ENCODE measurements at places on chromosomes 4 and X.

GRCh38 chrX:68830419-68831404 is 1.9 kb downstream of the EFNB1 start:
- no peak for DNase-seq

GRCh38 chr4:56391270-56391669 is 4.0 kb upstream of the AASDH start:
- DNase-seq: no peak

GRCh38 chr4:69470561-69470960 is 25.1 kb downstream of the UGT2B4 start:
- DNase-seq: no peak

DNA sequence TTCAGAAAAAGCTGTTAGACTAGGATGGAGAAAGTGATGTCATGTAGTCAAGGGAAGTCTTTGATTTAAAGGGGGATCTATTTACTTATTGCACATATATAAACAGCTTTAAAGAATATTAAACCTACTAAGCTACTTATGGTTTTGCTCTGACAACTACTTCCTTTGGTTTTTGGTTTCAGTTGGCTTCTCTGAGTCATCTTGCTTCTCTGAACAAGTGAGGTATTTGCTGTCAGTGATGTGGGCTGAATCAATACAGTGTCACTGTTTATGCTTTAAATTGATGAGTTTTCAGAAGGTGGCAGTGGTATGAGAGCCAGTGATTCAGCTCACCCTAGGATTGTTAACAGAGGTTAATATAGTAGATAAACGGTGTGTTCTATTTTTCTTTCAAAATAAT is 75.1 kb downstream of the CEP44 start:
- DNase-seq: no peak

DNA sequence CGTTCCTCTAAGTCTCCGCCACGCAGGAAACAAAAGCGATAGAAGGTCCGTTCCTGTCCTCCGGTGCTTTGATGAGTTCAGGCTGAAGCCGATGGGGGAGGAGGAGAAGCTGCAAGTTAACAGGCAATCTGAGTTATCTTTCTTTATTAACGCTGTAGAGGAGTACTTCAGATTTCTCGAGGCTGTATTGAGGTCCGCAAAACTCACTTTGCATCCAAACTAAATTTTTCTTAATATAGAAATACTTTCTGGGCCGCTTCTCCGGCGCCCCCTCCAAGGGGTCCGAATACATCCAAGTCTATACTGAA is 395 bp upstream of the SOWAHB start:
- no peak for DNase-seq

DNA sequence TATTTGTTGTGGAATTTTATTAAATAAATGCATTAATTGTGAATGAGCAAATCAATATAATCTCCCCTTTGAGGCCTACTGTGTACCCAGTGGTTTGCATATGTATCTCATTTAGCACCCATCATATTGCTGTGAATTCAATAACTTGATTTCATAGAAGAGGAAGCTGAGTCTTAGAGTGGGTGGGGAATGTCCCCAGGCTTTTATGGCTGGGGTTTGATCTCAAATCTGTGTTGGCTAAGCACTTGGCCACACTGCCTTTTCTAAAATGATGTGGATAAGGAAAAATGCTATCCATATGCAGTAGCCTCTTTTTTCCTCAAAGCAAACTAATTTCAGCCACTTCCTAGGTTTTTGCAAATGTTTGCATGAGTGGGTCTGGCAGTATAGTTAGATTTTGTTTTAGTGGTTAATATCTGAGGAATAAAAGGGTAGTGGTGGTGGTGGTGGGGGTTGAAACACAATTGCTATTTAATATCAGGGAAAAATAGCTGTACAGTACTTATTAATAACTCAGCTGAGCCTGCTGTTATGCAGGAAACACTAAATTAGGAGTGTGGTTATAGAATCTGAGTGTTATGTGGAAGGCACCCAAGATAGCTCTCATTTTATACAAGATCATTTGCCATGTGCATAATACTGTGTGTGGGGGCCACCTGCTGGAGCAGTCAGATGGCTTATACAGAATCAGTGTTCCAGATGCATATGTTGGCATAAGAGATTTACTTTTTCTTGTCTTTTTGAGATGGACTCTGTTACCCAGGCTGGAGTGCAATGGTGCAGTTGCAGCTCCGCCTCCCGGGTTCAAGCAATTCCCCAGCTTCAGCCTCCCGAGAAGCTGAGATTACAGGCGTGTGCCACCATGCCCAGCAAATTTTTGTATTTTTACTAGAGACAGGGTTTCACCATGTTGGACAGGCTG is 108.0 kb downstream of the TMEM131L start:
- DNase-seq: no peak

GRCh38 chr4:140609548-140610425 is 41.0 kb upstream of the UCP1 start:
- DNase-seq: peak; percentile 46

DNA sequence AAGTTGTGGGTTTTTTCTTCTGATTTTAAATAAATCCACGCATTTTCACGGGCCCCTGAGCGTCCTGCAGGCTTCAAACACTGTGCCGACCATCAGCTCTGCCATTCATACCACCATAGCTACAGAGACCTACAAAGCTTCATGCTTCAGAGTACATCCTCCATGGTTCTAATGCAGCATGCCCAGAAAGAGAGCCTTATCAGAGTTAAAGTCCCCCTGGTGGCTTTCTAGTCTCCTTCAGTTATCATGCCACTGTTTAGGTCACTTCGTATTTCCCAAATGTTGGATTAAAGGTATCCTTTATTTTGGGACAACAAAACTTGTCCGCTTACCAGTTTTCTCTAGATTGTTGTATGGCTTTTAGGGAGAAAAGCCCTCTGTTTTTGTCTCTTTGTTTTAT is 66.7 kb upstream of the VCX2 start:
- no peak for DNase-seq

DNA sequence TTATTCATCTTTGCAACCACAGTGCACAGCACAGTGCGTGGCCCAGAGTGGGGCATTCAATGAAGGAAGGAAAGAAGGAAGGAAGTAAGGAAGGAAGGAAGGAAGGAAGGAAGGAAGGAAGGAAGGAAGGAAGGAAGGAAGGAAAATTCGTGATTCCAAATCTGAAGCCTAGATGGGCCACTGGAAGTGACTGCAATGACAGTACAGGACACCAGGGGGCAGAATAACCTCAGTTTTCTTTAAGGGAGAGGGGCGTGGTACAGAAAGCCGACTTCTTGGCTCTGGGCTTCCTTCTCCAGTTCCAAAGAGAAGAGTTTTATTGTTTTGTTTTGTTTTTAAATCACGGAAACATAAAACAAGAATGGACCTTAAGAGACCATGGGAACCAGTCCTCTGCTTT is 47.8 kb downstream of the APLN start:
- peak; percentile 34 for DNase-seq

GRCh38 chrX:33218819-33219218 is 7.5 kb upstream of the DMD start:
- no peak for DNase-seq

DNA sequence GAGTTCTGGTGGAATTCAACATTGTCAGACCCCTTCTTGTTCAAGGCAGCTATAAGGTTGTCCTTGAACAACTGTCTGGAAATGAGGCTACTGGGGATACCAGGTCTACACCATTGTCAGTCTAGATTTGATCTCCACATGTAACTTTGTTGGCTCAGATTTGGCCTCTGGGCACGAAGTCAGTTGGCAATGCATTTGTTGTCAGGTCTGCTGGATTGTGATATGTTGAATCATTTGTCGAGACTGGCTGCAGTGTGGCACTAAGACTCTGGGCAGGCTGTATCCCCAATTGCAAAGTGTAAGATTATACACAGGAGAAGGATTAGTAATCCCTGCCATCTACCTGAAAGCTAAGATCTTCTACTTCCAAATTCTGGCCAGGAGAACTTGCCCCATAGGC is 26.5 kb downstream of the ZNF81 start:
- DNase-seq: no peak

- no peak for DNase-seq
Observed at GRCh38 chr4:44320833-44321232, 127.8 kb downstream of the KCTD8 start.

GRCh38 chr4:63315651-63316050 is 1093.6 kb downstream of the TECRL start:
- no peak for DNase-seq

DNA sequence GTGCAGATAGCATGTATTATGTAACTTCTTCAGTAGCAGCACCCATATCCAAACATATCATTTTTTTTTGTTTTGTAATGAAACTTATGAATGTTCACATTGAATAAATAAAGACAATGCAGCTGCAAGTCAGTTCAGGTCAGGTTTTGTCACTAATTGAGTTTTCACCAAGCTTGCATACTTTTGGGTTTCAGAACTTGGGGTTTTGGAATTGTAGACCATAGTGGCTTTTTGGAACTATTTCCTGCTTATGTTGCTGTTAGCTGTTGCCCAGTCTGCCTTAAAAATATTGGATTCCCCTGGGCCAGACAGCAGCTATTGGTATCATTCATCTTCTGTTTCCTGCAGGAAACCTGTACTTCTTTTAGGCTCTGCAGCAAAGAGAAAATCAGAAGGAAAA is 113.4 kb upstream of the LIMCH1 start:
- no peak for DNase-seq

DNA sequence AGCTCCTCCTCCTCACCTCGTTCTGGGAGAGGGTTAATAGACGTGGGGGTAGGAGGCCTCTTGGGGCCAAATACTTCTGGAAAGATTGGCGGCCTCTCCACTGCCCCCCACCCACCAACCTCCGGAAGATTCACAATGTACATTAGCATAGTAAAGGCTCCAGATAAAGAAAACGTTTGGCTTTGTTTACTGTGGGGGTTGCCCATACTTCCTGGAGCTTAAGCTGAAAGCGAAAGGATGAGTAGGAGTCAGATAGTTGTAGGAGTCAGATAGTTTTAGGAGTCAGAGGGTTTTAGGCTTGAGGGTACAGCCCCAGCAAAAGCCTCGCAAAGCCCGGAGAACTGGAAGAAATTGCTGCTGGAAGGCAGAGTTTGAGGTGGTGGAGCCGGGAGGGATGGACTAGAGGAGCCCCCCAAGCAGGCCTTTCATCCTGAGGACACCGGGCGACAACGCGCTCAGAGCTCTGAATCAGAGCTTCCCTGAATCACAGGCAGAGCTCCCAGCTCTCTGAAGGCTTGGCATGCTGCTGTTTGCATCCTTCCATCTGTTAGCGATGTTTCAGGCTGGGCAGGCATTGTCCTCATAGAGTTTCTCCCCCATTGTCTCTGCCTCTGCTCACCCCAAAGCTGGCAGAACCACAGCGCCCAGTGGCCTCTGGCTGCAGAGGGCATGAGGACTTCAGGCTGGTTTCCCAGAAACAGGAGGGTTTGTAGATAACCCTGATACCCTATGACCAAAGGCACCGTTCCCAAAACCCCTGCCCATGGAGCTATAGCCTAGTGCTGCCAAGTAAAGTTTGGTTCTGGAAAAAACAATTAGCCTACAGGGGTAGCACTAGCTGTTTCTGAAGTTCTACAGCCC is 280.7 kb downstream of the BCOR start:
- no peak for DNase-seq

- DNase-seq: no peak
Observed at GRCh38 chrX:50988649-50989048, 78.1 kb downstream of the BMP15 start.

- DNase-seq: no peak
Observed at GRCh38 chrX:23885803-23886202, 21.9 kb downstream of the APOO start.

- no peak for DNase-seq
Observed at GRCh38 chrX:66544181-66544580, 94.7 kb downstream of the EDA2R start.

DNA sequence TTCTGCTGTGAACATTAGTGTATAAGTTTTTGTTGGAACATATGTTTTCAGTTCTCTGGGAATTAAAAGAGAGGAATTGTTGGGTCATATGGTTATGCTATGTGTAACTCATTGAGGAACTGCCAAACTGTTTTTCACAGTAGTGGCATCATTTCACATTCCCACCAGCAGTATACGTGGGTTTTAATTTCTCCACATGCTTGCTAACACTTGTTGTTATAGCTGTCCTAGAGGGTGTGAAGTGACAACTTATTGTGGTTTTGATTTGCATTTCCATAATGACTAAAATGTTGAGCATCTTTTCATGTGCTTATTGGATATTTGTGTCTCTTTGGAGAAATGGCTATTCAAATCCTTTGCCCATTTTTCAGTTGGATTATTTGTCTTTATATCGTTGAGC is 13.7 kb downstream of the APELA start:
- DNase-seq: no peak

DNA sequence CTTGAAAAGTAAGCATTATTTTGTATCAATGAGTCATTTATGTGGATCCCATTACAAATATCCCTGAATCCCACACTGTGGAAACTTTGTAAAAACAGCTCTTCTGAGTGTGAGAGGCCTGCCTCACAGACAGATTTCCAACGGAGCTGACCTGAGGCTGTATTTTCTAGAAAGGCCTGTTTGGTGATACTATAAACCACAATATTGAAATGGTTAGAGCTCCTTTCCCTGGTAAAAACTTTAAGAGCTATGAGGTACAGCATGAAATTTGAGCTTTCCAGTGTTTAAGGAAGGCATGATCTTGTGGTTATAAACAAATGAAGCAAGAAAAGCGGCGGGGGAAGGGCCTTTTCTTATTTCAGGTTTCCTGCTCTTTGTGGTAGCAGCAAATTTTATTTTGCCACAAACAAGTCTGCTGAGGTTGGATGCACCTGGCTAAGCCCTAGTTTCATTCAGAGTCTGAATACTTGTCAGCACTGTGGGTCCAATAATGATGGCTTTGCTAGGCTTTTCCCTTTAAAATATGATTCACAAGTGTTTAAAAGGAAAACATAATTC is 86.8 kb upstream of the ETNPPL start:
- DNase-seq: no peak

- no peak for DNase-seq
Observed at GRCh38 chrX:153981771-153982533, 9.4 kb downstream of the TMEM187 start.

Measured in D721Med (cell line).